ENCODE measurements at places on chromosomes 4 and X.

GRCh38 chr4:13159041-13159620, 325.0 kb downstream of the RAB28 start:
- no peak for DNase-seq

- DNase-seq: no peak
These were observed 77.0 kb upstream of the SPRY1 start for GRCh38 chr4:123319639-123320038.

DNA sequence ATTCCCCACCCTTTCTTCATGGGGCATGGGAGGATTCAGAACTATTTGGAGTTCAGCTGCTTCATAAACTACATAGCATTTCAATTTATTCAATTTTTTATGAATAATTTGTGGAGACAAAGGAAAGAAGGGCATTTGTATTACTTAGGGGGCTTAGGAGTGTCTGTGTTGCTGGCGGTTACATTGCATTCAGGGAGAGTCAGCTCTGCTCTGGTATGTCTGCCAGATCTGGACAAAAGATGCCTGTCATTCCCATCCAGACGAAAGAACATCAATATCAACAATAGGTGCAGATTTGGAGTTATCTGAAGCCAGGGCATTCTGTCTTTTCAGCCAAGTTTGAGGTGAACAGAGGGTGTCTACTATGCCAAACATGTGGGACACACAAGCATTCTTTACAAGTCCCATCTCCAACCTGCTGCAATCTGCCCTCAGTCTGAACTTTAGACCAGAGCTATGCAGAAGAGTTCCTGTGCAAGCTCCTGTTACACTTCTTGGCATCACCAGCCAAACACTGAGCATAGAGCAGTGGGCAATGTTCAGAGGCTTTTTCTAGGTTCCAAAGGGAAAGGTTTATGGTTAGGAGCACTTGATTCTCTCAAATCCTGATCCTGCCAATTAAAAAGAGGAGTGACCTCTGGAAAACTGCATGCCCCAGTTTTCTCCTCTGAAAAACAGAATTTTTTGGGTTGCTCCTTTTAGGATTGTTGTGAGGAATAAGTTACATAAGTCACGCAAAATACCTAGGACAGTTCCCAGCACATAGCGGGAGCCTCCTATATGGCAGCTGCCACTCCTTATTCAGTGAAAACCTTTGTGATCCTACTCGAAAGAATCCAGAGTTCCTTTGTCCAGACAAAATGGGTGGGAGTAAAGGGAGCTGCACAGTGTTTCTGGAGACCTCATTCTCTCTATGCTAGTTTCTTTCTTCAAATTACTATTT, 719.5 kb upstream of the SLIT2 start:
- DNase-seq: no peak

DNA sequence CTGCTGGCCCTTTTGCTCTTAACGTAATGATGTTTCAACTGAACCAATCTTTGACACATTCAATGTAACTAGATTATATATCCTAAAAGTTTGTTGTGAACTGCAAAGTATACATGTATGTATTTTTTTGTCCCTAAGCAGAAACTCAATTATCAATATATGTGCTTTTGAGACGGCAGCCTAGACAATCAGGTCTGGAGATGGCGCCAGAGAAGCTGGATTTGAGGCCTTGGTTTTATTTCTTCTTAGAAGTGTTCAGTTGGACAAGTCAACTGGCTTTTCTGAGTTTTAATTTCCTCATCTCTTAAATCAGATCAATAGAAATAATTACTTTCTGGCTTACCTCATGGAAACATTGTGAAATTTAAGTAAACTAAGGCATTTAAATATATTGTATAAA, 62.5 kb downstream of the DCAF8L1 start:
- no peak for DNase-seq

DNA sequence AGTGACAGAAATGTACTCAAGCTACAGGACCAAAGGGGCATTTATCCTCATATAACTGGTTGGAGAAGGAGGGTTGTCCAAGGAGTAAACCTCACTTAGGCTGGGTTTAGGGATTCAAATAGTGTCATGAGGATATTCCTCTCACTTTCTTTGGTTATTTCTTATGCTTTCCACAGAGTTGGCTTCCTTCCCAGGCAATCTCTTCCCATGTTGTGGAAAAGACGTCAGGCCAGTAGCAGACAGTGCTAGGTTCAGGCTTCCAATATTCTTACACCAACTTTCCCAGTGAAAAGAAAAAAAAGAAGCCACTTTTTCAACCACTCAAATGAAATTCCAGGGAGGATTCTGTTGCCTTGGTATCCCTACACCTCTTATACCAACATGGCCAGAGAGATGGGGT, 653.0 kb downstream of the C4orf33 start:
- DNase-seq: no peak

GRCh38 chr4:134862116-134862515, 660.5 kb upstream of the PABPC4L start:
- DNase-seq: no peak

Measured in KG1 (cell line).